ENCODE measurements at places on chromosomes 7 and 10. TPM values are rescaled to one million over a fixed set of nuclear protein-coding genes. Genes with fewer than 3 reads are reported as not detected.

Gene SMO
- total RNA-seq, result 75.1 TPM

Gene KCNIP2
- 5.1 TPM for total RNA-seq

Gene INHBA
- 11.3 TPM for total RNA-seq

Gene MEPCE
- 42.0 TPM for total RNA-seq

Gene SVOPL
- total RNA-seq, result 1.7 TPM

Gene SLC13A1
- 10.6 TPM for total RNA-seq

Gene RGR
- total RNA-seq, result 1.6 TPM

Gene SPDYE3
- total RNA-seq, result not detected

Gene CALD1
- total RNA-seq, result 167 TPM

Gene NUDT13
- 0.70 TPM for total RNA-seq

Gene GATA3
- total RNA-seq, result 26.7 TPM

Gene AIFM2
- total RNA-seq, result 3.8 TPM

Gene GRID1
- total RNA-seq, result 2.7 TPM

Gene CCL26
- total RNA-seq, result not detected

Gene CRYGN
- total RNA-seq, result 1.2 TPM

Gene RADIL
- total RNA-seq, result 2.5 TPM

Gene STOX1
- 5.4 TPM for total RNA-seq

Gene DNAJB6
- total RNA-seq, result 90.7 TPM

Gene LRIT1
- not detected for total RNA-seq

Gene PLEKHS1
- 0.18 TPM for total RNA-seq

Gene FOXP2
- 6.8 TPM for total RNA-seq

Gene WDR37
- total RNA-seq, result 16.6 TPM

Gene SPACDR
- total RNA-seq, result 0.58 TPM

All from metanephros (tissue), 2 donors.